ENCODE measurements at places on chromosomes 6 and 20. TPM values are rescaled to one million over a fixed set of nuclear protein-coding genes. Genes with fewer than 3 reads are reported as not detected.

GRCh38 chr6:86938814-86939213 is 1.5 kb downstream of the HTR1E start:
- no peak for DNase-seq

MOG gene
- total RNA-seq = not detected

GRCh38 chr6:27230758-27231111 is 16.8 kb upstream of the PRSS16 start:
- no peak for DNase-seq

TAGAP gene
- not detected for total RNA-seq

DNA sequence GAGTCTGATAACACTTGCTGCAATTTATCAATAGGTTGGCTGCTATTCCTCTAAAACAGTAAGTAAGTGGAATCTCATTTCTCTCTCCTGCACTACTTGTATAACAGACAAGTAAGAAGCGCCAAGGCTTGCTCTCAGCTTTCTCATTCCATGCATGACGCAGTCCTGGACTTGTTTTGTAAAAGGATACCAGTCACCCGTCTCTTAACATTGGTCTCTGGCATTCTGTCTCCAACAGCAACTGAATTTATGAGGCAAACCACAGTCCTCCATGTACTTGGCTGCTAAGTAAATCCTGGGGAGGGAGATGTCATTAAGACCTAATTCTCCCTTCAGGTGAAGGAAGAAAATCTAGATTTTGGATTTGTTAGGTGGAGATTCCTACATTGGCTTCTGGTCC is 115.4 kb downstream of the OPN5 start:
- DNase-seq = peak; percentile 1

All from IMR-90 (cell line).